ENCODE measurements at places on chromosomes 1 and 21.

DNA sequence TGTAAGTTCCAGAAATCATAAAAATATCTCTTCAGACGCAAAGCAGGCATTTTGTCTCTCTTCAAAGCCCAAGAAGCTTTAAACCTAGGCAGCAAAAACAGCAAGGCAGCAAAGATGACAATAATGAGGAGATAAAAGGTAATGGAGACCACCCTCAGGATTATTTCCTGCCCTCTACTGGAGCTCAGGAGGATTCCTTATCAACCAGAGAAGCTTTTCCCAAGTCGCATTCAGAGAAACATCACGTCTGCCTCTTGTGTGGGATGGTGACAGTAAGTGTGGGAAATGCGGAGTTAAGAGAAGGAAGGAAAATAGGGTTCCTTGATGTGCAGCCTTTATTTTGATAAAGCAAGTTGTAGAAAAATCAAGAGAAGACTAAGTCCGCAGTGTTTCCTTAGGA lies 365.8 kb downstream of the RGS7 start:
- DNase-seq, result no peak

DNA sequence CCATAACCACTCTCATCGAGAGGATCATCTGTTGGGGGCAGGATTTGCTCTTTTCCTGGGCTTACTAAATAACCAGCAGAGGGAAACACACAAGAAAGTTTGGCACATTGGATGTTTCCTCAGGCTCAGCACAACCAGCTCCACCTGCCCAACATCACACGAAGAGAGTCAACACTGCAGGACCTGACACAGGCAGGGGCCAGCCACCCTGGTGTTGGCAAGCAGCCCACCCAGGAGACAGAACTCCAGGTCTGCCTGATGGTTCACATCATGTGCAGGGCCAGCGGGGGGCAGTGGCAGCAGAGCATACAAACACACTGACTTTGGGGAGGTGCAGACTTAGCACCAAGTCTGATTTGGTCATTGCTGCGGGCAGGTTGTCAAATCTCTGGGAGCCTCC lies 182.3 kb upstream of the GALNT2 start:
- DNase-seq, result no peak

DNA sequence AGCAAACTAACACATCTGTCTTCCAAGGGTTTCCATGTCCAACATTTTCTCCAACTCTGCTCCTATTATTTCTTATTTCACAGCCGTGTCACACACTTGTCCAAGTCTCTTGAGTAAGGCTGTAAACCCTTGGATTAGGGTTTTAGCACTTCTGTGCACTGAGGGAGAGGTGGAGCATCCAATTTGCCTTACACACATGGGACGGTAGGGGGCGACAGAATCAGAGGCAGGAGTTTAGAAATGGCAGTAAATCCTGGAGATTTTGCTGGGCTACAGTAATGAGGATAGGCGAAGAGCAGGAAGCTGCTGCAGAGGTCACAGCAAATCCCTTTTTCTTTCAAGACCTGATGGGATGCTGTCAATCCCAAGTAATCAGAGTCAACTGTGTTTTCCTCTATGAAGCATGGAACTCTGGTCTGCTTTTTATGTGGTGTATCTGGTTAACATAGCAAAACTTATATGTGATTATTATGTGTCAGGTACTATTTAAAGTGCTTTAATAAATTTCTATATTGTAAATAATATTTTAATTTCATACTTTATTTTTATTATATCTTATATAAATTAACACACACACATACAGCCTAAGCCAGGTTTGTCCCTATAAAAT lies 15.4 kb upstream of the LCE5A start:
- DNase-seq, result no peak

- no peak for DNase-seq
Observed at GRCh38 chr1:20446796-20447195, 39.2 kb downstream of the CAMK2N1 start.

GRCh38 chr21:14567331-14568279 lies 21.5 kb upstream of the SAMSN1 start:
- no peak for DNase-seq

- no peak for DNase-seq
Observed at GRCh38 chr1:16152481-16153087, 3.3 kb downstream of the EPHA2 start.

DNA sequence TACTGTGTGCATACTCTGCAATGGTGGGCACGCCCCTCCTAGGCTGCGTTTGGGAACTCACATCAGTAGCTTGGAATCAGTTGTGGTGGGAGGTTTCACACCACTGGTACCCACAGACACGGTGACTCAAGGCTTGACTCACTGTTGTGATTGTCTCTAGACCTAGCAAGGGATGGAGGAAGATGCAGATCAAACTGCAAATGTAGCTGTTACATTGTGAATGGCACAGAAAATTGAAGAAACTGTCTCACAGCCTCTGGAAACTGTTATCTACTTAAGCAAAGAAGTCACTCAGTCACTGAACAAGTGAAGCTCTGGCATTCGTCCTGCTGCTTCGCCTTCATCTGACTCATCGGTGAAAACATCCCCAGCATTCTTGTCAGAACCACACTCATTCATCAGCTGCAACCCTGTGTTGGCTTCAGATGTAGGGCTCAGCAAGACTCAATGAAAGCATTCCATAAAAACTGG lies 59.5 kb downstream of the POFUT2 start:
- no peak for DNase-seq

- no peak for DNase-seq
Observed at GRCh38 chr1:25616987-25617624, 515 bp downstream of the MAN1C1 start.

DNA sequence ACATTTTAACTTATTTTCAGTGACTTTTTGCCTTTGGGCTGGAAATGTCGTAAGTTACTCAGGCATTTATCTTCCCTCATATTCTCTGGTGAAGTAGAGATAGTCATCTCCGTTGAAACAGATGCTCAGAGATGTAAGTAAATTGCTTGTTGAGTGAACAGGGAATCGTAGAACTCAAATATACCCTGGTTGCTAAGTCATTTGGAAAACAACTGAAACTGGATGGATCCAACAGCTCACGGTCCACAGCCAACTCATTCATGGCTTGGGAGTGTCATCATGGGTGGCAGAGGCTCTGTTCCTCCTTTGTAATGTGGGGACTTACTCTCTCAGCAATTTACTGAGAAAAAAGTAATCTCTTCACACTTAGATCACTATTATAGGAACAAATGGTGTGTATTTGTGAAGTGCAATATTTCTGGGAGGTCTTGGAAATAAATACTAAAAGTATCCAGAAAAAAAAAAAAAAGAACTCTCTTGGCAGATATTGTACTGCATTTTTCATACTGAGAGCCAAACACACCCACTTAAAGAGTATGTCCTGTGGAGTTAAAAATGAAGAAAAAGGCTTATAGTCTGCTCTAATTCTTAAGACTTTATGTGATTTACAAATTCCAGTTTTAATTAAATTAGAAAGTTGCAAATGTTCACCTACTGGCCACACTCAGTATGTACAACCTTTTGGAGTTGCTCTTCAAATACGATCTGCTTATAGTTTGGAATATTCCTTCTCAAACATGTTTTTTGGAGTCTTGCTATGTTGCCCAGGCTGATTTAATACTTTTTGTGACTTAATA lies 107.4 kb downstream of the LEPR start:
- DNase-seq, result no peak

DNA sequence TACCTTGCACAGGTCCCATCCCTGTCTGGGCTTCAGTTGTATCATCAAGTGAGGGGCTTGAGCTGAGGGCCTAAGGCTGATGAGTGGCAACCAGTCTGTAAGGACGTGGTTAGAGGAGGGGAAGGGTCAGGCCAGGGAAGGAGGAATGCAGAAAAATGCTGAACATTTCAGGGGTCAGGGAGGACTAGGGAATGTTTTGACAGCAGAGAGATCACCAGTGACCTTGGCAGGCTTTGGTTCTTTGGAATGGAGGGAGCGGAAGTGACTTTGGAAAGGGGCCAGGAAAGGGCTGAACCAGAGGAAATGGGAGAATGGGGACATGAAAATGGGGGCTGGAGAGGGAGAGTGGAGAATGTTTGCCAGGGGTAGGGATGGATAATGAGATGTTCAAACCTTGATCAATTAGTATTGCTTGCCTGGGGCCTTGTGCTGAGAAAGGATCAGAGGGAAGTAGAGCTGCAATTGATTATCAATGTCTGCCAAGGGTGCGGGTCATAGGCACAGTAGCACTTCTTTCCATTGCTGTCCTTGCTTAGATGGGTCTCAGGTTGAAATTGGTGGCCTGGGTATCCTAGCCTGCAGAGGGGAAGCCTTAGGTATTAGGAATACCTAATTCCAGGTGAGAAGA lies 7.4 kb downstream of the LDLRAP1 start:
- DNase-seq, result no peak

GRCh38 chr1:18830596-18830995 lies 28.9 kb downstream of the TAS1R2 start:
- no peak for DNase-seq

DNA sequence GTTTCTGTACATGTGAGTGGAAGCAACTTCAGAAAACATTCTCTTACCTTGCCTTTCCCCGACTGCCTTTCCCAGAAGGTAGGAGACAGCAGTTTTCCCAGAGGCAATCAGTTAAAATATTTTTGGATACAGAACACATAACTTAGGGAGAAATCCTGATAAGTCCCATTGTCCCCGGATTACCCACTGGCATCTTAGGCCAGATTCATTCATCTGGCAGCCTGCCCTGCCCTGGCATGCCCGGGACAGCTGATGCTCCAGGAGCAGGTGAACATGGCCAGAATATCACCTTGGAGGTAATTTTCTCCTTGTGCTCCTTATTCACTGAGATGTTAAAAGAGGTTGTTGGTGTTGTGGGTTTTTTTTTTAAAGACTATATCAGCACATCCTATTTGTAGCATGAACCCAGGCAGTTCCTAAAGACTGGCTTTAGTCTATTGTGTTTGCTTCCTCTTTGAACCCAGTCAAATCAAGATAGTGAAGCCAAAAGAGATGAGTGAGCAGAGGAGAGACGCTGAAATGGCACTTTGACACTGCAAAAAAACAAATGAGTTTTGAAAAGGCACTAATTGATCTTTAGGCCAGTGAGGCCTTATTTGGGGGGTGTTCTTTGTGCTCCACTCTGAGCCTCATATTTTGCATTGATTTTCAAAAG lies 139.6 kb downstream of the PLPP3 start:
- no peak for DNase-seq

GRCh38 chr1:94325377-94326302 lies 88.3 kb upstream of the ARHGAP29 start:
- no peak for DNase-seq

- DNase-seq, result no peak
Observed at GRCh38 chr1:48013270-48013669, 16.1 kb upstream of the TRABD2B start.

DNA sequence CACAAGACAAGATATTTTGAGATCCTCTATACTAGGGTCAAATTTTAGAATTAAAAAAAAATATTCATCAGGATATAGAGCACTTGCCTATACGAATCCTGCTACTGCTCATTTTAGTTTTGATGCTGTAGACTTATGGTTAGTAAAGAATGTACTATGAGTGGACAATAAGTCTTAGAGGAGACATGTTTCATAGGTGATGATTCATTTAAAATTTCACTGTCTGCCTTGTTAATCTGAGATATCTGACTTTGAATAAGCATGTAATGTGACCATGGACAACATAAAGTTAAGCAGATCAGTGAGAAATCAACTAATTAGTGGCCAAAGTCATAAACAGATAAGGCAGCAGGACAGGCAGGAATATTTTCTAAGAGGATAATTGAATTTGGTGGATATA lies 106.8 kb upstream of the HP1BP3 start:
- no peak for DNase-seq

GRCh38 chr1:114145504-114146151 lies 8.0 kb downstream of the SYT6 start:
- no peak for DNase-seq

DNA sequence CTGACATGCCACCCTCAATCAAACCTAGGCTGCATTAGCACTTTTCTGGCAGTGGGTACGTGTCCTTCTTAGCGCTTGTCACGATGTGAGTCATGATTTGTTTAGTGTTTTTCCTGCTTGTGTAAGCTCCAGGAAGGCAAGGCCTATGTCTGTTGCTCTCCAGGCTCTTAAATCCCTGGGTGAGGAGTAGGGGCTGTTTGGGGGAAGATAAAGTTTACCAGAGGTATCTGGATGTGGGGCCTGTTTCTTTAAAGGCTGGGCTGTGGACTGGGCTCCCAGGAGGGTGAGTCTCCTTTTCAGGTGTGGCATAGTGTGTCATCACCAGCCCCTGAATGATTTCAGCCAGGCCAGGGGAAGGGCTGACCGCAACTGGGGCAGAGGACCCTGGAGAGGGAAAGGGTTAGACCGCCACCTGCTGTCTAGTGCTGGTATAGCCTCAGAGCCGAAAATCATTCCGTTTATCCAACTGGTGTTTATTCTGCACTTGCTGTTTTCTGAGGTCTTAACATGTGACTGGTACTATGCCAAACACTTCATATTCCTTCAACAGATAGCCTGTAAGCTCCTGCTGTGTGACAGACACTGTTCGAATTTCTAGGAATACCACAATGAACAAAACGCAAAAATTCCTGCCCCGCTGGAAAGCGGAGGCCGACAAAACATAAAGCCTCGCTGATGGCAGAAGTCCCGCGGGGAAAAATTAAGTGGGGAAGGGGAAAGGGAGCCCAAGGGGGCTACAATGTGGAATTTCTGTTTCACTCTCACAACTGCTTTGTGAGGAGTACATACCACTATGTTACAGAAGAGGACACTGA lies 9.7 kb downstream of the SERINC2 start:
- no peak for DNase-seq

DNA sequence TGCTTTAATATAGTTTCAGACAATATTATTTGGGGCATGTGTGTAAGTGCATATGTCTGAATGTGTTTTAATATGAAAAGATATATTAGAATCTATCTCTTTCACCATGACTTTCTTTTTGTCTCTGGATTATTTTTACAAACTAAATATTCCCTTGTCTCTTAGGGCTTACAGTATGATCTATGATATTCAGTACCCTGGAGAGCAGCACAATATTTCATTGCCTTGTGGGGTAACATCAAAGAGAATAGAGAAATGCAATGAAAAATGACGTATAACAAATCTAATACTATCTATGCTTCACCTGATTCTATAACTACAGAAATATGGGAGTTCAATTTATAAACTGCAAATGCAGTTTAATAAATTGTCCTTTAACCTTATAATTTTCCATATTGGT lies 2084.5 kb downstream of the MRPL39 start:
- DNase-seq, result no peak

GRCh38 chr1:84090447-84091245 lies 53.4 kb upstream of the PRKACB start:
- DNase-seq, result peak; percentile 77

DNA sequence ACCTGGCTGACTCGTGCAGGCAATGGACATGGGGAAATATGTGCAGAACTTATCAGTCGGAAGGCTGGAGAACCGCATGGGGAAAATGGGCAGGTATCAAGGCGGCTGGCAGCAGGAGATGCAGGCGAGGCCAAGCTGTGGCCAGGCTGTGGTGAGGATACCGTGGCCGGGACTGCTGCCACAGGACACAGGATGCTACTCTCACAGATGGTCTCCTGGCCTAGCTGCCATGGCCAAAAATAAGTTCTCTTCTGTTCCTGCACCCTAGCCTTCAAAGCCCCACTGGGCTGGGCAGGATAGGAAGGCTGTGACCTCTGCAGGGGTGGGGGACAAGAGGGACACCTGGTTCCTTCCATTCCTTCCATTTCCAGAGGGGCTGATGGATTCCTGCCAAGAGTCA lies 26.4 kb downstream of the TEX35 start:
- DNase-seq, result no peak

- DNase-seq, result no peak
Observed at GRCh38 chr21:26064506-26064905, 106.1 kb downstream of the APP start.
